ENCODE measurements at places on chromosomes 12 and 14. TPM values are rescaled to one million over a fixed set of nuclear protein-coding genes. Genes with fewer than 3 reads are reported as not detected.
A peak's percentile ranks its signal among the peaks of the same experiment; 100 is the strongest.

DNA sequence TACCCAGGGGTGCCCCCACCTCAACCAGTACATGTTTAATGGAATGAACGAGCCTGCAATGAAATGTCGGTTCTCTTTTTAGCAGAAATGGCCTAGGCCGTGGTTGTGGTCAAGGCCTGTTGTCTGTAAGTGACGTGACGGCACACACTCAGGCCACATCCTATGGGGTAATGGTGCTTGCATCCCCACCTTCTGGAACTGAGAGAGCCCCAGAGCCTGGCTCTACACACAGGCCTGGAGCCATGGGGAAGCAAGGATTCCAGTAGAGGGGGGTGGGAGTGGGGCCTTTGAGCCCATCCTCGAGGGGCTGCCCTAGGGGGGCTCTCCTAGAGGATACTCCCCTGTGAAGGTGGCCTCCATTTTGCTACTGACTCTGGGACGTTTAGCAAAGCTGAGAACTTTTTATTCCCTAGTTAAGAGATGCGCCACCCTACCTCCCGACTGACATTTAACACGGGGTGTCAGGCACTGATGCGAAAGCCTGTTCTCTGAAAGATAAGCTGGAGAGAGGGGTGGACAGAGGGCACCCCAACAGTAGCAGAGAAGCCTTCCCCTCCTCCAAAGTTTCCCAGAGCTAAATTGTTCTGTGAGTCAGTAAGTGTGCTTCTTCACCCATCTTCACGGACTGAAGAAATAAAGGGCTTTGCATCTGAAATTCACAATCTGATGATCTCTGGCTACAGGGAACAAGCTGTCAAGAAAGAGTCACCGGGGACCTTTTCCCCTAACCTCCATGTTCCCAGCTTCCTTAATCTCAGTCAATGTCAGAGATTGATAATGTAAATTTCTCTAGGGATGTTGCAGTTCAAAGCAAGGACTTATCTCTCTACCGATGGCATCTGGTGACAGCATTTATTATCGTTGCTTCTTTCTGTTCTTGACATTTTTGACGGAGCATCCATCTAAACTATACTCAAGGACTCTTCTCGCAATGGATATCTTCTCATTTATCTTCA, 6.8 kb downstream of the RIN3 start:
- H3K4me1 ChIP-seq = no peaks in the 10 kb centered on the region
- H3K27ac ChIP-seq = no peak overlapping the region
- H3K27me3 ChIP-seq = no peaks in the 10 kb centered on the region
- DNase-seq = no peak

DNA sequence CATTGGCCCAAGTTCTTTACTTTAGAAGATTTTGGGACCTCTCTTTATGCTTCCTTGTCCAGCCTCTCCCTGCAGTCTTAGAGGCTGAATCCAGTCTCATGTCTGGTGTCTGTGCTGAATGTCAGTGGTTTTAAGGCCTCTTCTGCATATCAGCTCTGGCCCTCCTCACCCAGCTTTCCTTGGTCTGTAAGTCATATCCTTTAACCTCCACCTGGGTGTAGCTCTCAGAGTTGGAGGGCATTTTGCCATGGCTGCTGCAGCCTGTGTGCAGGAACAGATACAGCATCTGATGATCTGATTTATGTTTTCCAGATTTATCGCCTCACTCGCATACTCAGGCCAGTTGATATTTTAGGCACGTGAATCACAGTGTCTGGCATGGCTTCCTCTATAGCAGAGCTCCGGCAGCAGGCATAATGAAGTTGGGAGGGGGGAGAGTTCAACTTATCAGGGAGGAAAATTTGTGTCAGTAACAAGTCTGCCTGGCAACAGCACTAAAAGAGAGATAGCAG, 335.0 kb downstream of the PCNX1 start:
- H3K36me3 ChIP-seq = no peaks in the 10 kb centered on the region
- H3K27me3 ChIP-seq = no peaks in the 10 kb centered on the region
- no peak overlapping the region for H3K27ac ChIP-seq
- no peak overlapping the region for H3K4me3 ChIP-seq
- no peak for DNase-seq

GRCh38 chr14:105877645-105878044, 351.3 kb downstream of the TMEM121 start:
- H3K27me3 ChIP-seq = peaks cover 2% of the 10 kb centered on the region
- no peak overlapping the region for H3K27ac ChIP-seq
- no peaks in the 10 kb centered on the region for H3K4me1 ChIP-seq
- H3K4me3 ChIP-seq = no peak overlapping the region
- no peaks in the 10 kb centered on the region for H3K36me3 ChIP-seq

DNA sequence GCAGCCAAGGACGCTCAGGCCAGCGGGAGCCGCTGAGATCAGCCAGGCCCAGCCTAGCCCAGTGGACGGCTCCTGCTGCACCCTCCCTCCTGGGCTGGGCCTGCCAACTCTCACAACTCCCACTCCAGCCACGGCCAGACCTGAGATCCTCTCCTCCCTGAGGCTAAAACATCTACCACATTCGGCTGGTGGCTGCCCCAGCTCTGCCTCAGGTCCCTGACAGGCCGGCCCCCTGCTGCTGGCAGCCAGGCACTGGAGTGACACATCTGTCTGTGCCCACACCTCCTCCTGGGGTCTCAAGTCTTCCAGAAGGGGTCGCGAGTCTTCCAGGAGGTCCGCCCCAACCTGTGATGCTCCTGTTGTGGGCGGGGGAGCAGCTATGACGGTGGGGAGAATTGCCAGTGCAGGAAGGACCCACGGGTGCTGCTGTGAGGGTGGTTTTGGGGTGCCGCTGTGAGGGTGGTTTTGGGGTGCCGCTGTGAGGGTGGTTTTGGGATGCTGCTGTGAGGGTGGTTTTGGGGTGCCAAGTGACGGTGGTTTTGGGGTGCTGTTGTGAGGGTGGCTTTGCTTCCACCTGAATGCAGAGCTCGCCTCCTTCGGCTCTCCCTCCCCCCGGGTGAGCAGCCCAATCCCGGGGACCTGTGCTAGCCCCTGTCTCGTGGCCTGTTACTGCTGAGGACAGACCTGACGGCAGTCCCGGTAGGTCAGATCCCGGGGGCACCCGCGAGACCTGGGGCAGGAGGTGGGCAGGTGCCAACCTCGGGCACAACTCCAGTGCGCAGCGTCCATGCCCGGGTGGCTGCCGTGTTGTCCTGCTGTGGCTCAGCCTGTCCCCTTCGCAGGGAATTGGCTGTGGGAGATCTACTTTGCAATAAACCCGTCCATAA, 27.5 kb upstream of the C14orf180 start:
- H3K4me3 ChIP-seq = no peak overlapping the region
- H3K36me3 ChIP-seq = no peaks in the 10 kb centered on the region
- DNase-seq = no peak
- no peak overlapping the region for H3K27ac ChIP-seq
- no peaks in the 10 kb centered on the region for H3K27me3 ChIP-seq

DNA sequence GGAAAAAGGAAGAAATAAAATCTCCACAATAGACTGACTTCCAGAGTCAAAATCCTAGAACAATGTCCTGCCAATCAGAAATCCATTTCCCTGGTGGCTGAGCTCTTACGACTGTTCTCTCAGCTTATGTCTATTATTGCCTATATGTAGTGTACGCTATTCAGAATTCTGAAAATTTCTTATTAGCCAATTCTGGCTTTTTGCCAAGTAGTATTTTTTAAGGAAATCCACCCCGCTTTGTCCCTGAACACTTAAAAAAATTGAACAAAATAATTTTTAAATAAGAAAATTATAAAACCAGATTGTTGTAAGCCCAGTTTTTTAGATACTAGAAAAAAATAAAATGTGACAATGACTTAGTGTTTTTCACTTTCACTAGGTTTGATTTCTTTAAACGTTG, 143.0 kb downstream of the KCNA5 start:
- H3K4me1 ChIP-seq = no peaks in the 10 kb centered on the region
- H3K27me3 ChIP-seq = peaks cover 4% of the 10 kb centered on the region
- no peak overlapping the region for H3K27ac ChIP-seq
- H3K4me3 ChIP-seq = no peak overlapping the region
- DNase-seq = no peak

GRCh38 chr12:113855998-113856397, 110.1 kb downstream of the RBM19 start:
- no peak for DNase-seq
- no peak overlapping the region for H3K27ac ChIP-seq
- H3K27me3 ChIP-seq = no peaks in the 10 kb centered on the region
- no peak overlapping the region for H3K4me3 ChIP-seq

GRCh38 chr14:102565331-102565887, 27.0 kb upstream of the RCOR1 start:
- H3K4me1 ChIP-seq = no peaks in the 10 kb centered on the region
- H3K4me3 ChIP-seq = no peak overlapping the region
- H3K36me3 ChIP-seq = no peaks in the 10 kb centered on the region
- H3K27ac ChIP-seq = no peak overlapping the region
- DNase-seq = no peak

- H3K27me3 ChIP-seq = no peaks in the 10 kb centered on the region
- no peak for DNase-seq
- no peaks in the 10 kb centered on the region for H3K4me1 ChIP-seq
- H3K4me3 ChIP-seq = no peak overlapping the region
- no peak overlapping the region for H3K27ac ChIP-seq
Observed at GRCh38 chr12:31431721-31432240, 105.8 kb upstream of the SINHCAF start.

DNA sequence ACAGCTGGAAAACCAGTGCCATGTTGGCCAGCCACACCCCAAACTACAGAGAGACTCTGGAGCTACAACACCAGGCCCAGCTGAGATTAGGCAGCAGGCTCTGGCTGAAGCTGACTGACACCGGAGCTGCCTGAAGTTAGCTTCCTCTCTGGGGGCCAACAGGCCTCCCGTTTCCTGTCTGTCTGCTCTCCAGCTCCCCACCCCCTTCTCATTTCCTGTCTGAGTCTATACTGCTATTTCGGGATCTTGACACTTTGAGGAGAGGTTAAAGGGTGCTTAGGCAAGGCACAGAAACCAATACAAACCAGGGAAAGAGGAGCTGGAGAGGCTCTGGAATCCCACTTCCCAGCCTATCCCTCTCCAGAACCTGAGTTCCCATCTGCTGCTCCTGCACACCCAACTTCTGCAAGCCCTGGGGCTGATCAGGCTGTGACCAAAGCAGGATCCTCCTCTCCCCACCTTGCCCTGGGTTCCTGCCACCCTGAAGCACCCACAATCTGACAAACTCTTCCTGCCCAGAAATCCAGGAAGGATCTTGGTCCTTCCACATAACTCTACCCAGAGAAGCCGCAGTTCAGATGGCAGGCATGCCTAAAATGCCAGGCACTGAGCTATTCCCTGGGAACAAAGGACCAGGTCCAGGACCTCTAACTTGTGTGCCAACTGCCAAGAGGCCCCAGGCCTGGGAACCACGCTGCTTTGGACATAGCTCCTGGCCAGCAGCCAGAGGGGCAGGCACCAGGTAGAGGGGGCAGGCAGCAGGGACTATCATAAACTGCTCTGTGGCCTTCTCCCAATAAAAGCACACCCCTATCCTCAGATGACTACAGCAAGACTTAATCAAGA, 39.9 kb downstream of the PRPF40B start:
- no peak overlapping the region for H3K27ac ChIP-seq
- peak; percentile 13 for DNase-seq
- H3K27me3 ChIP-seq = no peaks in the 10 kb centered on the region

DNA sequence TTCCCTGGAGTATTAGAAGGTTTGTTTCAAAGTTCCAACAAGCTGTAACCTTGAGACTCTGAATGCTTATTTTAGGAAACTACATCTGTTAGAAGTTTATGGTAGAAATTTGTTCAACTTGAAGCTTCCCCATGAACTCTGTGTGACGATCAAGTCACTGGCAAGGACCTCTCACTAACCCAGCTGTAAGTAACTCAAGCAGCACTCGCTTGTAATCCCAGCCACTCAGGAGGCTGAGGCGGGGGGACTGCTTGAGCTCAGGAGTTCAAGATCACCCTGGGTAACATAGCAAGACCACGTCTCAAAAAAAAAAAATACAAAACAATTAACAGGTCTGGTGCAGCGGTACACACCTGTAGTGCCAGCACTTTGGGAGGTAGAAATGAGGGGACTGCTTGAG, 25.6 kb downstream of the TESC start:
- DNase-seq = no peak
- H3K27me3 ChIP-seq = no peaks in the 10 kb centered on the region
- no peak overlapping the region for H3K27ac ChIP-seq
- H3K4me1 ChIP-seq = no peaks in the 10 kb centered on the region
- no peak overlapping the region for H3K4me3 ChIP-seq
- no peaks in the 10 kb centered on the region for H3K36me3 ChIP-seq

DNA sequence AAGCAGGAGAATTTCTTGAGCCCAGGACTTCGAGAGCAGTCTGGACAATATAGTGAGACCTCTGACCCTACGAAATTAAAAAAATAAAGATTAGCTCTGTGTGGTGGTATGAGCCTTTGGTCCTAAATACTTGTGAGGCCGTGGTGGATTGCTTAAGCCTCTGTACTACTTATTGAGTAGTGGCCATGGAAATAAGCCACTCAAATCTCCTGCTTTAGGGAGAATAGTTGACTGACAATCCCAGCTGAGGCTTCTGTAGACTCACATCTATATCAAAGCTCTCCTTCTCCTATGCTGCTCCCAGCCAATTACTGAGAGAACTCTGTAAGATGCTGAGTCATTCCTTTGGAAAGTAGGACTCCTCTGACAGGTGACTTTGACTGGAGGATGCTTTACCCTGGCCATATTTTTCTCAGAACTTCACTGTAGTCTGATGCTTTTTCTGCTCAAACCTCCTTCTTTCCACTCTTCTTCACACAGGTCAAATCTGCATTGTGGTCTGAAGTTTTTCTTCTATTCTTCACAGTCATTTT, 420.2 kb downstream of the SLC6A15 start:
- H3K4me1 ChIP-seq = no peaks in the 10 kb centered on the region
- no peaks in the 10 kb centered on the region for H3K36me3 ChIP-seq
- no peaks in the 10 kb centered on the region for H3K27me3 ChIP-seq
- no peak overlapping the region for H3K4me3 ChIP-seq

- peak overlapping the region; percentile 100 for H3K27ac ChIP-seq
- DNase-seq = no peak
- H3K36me3 ChIP-seq = peaks cover 5% of the 10 kb centered on the region
- H3K4me3 ChIP-seq = no peak overlapping the region
- H3K27me3 ChIP-seq = no peaks in the 10 kb centered on the region
Observed at GRCh38 chr12:108840605-108841332, 16.6 kb downstream of the SSH1 start.

GRCh38 chr12:58450868-58451482, 469.3 kb downstream of the LRIG3 start:
- no peak overlapping the region for H3K27ac ChIP-seq
- no peaks in the 10 kb centered on the region for H3K36me3 ChIP-seq
- no peak for DNase-seq

GRCh38 chr12:78863482-78864402, 832 bp upstream of the SYT1 start:
- no peaks in the 10 kb centered on the region for H3K36me3 ChIP-seq
- H3K27ac ChIP-seq = peak overlapping the region; percentile 39
- peaks cover 5% of the 10 kb centered on the region for H3K4me1 ChIP-seq
- H3K4me3 ChIP-seq = peak overlapping the region; percentile 78
- H3K27me3 ChIP-seq = peaks cover 5% of the 10 kb centered on the region

Gene KLRG1
- total RNA-seq = 0.69 TPM

Gene PPFIA2
- not detected for total RNA-seq

Gene TDRD9
- total RNA-seq = not detected

Data from Panc1 (cell line).